ENCODE measurements at places on chromosomes 6 and 20.

GRCh38 chr6:23016696-23017095 is 447.3 kb downstream of the HDGFL1 start:
- DNase-seq: peak; percentile 82

DNA sequence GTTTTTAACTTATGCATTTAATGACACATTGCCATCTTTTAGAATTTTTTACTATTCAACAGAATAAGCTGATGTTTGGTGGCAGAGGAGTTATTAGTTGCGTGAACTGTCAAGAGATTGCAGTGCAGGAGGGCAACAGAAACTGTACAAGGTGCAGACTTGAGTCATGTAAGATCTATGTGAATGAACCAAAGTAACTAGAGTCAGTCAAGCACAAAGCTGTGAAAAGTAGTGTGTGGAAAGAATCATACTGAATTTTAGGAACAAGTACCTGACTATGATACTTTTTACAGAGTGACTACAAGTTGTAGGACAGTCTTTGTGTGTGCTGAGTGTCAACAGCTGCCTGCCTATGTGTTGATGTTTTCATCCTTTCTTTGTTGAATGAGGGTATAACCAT is 2.7 kb upstream of the C6orf163 start:
- DNase-seq: no peak

DNA sequence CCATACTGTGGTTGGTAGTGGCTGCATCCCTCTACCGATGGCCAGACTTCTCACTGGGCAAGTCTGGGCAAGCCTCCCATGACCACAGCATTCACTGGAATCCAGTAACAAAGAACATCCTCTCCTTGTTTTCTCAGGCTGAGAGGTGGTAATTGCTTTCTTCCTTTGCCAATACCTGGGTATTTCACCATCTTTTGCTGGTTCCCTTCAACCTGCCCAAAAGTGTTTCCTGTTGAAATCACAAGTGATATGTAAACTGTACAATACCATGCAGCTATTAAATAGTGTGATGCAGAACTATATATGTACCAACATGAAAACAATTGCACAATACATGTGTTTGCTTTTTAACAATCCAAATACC is at the start of gene PTCHD4:
TSS of gene PTCHD4 (minus strand) at position 55 of the 364 bp plus-strand sequence. CDS start 42,240 bp downstream, outside the sequence.
- DNase-seq: peak; percentile 65

- peak; percentile 73 for DNase-seq
These were observed 17.0 kb downstream of the CRISP1 start for GRCh38 chr6:49849213-49849907.

DNA sequence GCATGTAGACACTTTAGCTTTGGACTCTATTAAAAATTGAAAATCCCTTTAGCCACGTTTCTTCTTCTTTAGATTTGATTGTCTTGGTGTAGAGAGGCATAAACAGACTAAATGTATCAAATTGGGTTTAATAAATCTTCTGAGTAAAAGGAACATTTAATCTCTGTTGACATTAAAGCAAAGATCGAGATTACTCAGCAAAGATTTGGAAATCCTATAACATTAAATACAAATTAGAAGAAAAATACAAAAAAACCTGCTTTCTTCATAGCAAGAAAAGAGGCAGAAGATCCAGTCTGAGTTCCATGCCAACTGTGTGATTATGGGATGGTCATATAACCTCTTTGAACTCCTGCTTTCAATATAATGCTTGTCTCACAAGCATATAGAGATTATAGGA is 172.3 kb downstream of the GJA1 start:
- no peak for DNase-seq

- peak; percentile 52 for DNase-seq
These were observed 229.1 kb downstream of the PLCB1 start for GRCh38 chr20:8361006-8361652.

DNA sequence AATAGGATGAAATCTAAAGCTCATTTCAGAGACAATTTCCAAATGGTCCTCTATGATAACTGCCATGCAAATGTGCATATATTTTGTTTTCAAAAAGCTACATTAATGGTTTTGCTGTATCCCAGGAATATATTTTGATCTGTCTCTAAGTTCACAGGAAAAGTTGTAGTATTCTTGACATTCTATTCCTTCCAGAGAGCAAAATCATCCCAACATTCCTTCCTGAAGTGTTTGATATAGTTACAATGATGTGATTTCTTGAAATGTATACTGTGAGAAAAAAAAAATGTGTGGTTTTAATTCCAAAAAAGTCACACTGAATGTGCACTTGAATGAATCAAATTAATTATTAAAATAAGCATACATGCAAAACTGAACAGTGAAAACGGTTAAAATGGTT is 996.0 kb upstream of the CITED2 start:
- DNase-seq: no peak

DNA sequence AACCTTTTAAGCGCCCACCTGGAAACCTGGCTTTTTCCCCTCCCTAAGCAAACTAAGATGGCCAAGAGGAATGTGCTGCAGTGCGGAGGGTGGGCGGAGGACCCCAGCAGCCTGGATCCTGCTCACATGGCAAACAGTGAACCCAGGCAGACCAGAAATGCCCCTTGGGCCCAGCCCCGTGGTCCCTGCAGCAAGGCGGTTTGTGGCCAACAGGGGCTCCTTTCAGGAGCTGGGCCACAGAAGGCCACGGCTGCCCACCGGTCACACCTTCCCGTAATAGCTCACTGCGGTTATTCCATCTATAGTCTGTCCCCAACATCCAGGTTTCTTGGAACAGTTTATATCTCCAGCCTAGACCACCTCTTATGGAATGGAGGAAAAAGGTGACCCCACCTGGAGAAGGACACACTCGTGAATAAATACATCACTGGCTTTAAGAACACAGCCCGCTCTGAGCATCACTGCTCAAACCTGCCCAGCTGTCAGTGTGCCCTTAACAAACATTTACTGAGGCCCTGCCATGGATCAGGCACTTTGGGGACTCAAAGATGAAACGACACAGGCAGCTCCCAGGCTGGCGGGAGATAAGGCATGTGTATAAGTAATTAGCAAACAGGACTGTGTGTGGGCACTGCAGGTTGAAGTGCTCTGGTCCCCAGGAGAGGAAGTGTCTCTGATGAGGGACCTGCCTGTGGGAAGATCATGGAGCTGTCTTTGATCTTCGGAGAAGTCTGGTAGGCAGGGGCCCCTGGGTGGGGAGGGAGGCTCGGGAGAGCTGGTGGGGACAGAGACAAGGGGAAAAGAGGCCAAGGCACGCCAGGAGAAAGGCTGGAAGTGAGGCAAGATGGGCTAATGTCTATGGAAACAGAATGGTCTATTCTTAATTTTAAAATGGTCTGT is 3.2 kb upstream of the TUBB1 start:
- DNase-seq: no peak

DNA sequence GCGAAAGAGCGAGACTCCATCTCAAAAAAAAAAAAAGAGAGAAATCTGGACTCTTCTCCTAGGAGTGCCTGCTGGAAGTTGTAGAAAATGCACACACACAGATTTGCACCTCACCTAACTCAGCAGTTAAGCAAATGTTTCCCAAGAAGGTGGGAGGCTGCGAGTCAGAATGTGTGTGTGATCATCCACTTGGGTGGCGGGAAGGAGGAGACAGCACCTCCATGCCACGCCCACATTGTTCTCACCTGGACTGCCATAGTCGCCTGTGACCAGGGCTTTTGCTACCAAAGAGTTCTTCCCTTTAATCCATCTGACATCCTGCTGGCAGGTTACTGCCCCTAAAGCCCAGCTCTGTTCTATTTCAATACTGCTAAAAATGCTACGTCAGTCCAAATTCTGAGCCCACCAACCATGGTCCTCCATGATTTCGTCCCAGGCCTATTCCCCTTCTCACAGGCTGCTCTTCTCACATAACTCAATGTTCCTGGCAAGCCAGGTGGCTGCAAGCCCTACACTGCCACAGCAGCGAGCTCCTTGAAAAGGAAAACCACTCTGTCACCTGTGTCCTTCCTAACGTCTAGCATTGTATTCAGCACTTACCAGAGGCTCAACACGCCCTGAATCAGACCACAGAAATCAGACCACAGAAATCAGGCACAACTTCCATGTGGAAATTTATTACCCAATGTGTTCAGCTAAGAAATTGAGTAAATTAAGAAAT is 77.5 kb downstream of the PSMG4 start:
- no peak for DNase-seq

DNA sequence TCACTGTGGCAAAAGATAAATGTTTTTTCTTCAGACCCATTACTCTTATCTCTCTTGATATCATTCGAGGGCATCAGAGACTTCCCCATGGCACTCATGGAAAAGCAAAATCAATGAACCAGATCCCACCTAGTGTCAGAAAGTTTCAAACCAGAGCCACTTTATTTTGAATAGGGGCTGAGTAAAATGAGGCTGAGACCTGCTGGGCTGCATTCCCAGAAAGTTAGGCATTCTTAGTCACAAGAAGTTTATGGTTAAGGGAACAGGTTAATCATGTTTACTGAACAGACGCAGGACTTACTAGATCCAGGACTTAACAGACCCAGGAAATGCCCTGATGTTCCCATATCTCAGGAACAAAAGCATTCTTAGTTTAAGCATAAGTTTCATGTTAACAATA is 369.9 kb downstream of the BTBD3 start:
- DNase-seq: no peak

- DNase-seq: no peak
These were observed 8.5 kb downstream of the RMND1 start for GRCh38 chr6:151443454-151443853.

DNA sequence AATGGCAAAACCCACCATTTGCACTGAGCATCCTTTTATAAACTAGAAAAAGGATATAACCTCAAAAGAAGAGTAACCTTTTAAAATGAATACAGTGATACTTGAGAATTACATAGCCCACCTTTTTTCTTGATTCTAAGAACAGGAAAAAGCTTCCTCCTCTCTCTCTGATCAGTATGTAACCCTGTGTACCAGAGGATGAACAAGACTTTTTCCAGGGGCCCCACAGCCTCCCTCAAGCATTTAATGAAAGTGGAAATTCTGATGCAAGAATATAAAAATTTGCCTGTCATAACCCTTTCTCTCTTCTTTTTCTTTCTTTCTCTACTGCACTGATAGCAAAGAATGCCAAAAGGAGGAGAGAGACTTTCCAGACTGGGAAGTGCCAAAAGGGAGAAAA is 64.2 kb upstream of the BTN3A2 start:
- no peak for DNase-seq

- DNase-seq: no peak
These were observed 311.0 kb downstream of the LRFN2 start for GRCh38 chr6:40276141-40276540.

DNA sequence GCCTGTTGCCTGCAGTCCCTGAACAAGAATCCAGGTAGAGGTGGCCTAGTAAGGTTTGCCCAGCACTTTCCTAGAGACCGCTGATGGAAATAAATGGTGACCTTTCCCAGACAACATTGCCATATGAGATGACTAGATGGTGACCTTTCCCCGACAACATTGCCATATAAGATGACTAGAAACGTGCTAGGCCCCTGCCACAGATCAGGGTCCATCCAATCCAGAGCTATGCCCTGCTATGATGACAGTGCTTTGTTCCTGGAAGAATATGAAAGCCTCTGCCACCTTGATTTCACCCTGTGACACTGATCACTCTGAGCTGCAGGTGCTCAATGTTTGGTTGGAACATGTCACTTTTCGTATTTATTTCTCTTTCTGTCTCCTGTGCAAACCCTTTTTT is 133.8 kb upstream of the SPTLC3 start:
- DNase-seq: no peak

DNA sequence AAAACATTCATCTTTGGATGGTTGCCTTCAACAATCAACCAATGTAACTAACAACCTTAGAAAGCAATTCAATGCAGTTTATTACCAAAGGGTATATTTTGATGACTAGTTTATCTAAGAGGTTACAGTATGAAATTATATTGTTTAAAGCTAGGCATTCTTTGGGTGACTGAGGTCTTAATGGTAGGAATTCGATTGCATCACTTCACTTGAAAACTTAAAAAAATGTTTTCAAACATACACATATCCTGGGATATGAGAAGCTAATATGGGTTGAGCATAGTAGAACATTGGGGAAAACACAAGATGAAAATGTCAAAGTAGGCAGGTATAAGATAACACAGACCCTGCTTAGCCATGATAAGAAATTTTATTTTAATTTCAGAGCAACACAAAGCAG is 144.6 kb upstream of the BMP5 start:
- peak; percentile 49 for DNase-seq

- no peak for DNase-seq
These were observed 13.9 kb downstream of the NT5E start for GRCh38 chr6:85463621-85464259.

GRCh38 chr6:64672651-64673050 is 1034.4 kb downstream of the EYS start:
- DNase-seq: no peak

DNA sequence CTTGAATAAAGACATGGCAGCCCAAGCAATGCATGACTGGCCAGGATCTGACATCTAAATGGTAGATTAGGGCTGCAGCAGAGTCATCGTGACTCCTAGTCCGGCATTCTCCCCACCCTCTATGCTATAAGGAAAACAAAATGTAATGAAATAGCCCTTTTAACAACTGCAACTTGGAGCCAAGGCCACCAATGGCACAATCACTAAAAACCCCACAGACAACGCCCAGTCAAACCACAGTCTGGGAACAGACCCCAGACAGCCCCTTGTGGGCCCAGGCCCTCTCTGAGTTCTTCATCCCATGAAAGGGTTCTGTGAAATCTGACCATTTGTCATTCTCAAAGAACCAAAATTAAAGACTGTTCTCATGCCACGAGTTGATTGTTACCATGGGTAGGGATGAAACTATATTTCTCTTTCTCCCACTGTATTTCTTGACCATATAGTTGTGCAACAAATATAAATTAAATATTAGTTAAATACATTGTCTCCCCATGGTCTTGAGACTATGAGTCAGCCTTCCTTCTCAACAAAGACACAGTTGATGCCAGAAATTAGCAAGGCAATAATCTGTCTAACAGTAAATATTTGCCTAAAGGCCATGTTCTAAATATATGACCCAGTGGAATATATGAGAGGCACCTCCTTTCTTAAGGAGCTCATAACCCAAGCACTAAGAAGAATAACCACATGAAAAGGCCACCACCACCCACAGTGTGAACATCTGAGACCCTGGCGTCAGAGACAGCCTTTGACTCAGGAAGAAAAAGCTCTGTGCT is 85.6 kb upstream of the SSTR4 start:
- peak; percentile 73 for DNase-seq

- DNase-seq: no peak
These were observed 12.9 kb downstream of the OR2J2 start for GRCh38 chr6:29183594-29183993.

- DNase-seq: no peak
These were observed 59.9 kb downstream of the PLAGL1 start for GRCh38 chr6:143948208-143948607.

GRCh38 chr20:20864351-20865096 is 152.1 kb upstream of the RALGAPA2 start:
- peak; percentile 6 for DNase-seq

DNA sequence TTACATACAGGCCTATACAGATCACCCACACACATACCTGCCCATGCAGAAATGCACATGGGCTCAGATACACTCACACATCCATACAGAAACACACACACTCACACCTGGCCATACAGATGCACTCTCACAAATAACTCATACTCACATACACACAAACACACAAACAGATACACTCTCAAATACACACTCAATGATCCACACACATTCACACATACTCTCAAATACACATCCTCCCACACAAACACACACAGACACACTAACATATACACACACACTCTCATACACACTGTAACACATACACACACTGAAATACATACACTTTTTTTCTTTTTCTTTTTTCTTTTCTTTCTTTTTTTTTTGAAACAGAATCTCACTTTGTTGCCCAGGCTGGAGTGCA is 90.7 kb downstream of the CDH22 start:
- no peak for DNase-seq
